ENCODE measurements at places on chromosomes 2 and 18.
A peak's percentile ranks its signal among the peaks of the same experiment; 100 is the strongest.

DNA sequence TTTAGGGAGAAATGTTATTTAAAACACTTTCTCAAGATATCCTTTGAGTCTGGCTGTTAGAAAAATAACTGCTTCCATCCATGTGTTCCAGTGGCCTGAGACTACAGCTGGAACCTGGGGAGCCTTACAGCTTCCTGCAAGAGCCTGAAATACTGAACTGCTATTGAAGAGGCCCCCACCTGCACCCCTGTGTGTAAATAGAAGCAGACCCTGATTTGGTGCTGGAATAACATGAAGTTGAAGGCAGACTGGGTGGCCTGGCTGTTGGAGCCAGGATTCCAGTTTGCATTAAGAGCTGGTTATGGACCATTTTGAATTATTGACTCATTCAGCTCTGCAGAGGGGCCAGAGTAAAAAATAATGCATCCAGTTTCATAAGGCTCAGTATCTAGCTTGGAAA, 61.9 kb downstream of the DIS3L2 start:
- H3K4me3 ChIP-seq: no peak overlapping the region
- DNase-seq: no peak
- no peak overlapping the region for H3K27ac ChIP-seq
- H3K27me3 ChIP-seq: no peaks in the 10 kb centered on the region

GRCh38 chr2:43133708-43134570, 92.5 kb downstream of the ZFP36L2 start:
- H3K4me1 ChIP-seq: peaks cover 95% of the 10 kb centered on the region
- H3K27ac ChIP-seq: peak overlapping the region; percentile 89
- no peaks in the 10 kb centered on the region for H3K27me3 ChIP-seq
- H3K4me3 ChIP-seq: no peak overlapping the region

GRCh38 chr2:129224486-129224885, 755.0 kb upstream of the RAB6C start:
- DNase-seq: no peak
- no peaks in the 10 kb centered on the region for H3K36me3 ChIP-seq
- H3K27me3 ChIP-seq: no peaks in the 10 kb centered on the region

DNA sequence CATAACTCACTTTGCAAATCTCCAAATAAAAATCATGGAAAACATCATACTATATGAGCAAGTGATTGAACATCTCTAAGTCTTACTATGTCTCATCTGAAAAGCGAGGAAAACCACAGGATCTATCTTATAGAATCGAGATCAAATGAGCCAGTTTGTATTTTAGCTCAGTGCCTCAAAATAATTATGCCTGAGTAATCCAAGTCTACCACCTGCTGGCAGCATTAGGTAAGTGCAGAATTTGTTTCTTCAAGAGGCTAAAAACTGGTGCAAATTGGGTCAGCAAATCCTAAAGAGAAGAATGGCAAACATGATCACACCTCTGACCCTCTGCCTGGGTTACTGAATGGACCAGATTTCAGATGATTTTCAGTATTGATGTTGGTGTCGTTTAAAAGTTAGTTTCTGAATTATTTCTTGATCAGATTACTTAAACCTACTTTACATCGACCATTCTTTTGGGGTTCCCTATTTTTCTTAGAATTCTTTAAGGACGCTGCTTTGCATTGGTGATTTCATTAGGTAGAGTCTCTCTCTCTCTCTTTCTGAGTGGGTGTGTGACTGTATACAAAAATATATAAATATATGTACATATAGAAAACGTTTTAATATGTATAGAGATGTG, 12.7 kb upstream of the FHOD3 start:
- no peaks in the 10 kb centered on the region for H3K36me3 ChIP-seq
- peaks cover 3% of the 10 kb centered on the region for H3K27me3 ChIP-seq
- no peak overlapping the region for H3K27ac ChIP-seq

DNA sequence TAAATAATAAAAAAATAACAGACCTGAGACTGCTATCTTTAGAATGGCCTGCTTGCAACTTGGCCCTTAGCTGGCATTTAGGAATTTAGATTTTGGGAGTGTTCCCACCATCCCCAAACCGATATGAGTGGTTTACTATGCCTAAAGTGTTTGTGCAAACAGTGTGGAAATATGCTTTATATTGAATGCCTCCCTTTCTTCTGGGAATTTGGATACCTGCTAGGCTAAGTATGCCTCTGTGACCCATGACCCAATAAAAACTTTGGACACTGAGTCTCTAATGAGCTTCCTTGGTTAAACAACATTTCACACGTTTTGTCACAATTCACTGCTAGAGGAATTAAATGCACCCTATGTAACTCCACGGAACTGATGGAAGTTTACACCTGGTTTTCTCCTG, 73.2 kb downstream of the BMPR2 start:
- DNase-seq: no peak
- H3K4me1 ChIP-seq: no peaks in the 10 kb centered on the region
- H3K27me3 ChIP-seq: no peaks in the 10 kb centered on the region
- no peak overlapping the region for H3K27ac ChIP-seq
- no peak overlapping the region for H3K4me3 ChIP-seq
